ENCODE measurements at places on chromosomes 4 and X.

DNA sequence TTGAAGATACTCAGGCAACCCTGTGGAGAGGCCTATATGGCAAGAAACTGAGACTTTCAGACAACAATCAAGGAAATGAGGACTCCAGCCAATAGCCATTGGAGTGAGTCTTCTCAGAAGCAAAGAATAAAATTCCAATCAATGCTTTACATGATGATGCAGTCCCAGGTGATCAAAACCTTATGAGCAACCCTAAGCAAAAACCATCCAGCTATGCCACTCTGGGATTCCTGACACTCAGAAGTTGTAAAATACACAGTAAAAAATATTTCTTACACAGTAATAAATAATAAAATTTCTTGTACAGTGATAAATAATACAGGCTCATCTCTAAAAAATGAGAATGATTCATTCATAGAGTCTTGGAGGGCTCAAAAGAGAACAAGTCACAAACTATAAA, 150.6 kb downstream of the IL15 start:
- DNase-seq: no peak

GRCh38 chr4:174222266-174222872, 61.1 kb downstream of the FBXO8 start:
- DNase-seq: no peak

DNA sequence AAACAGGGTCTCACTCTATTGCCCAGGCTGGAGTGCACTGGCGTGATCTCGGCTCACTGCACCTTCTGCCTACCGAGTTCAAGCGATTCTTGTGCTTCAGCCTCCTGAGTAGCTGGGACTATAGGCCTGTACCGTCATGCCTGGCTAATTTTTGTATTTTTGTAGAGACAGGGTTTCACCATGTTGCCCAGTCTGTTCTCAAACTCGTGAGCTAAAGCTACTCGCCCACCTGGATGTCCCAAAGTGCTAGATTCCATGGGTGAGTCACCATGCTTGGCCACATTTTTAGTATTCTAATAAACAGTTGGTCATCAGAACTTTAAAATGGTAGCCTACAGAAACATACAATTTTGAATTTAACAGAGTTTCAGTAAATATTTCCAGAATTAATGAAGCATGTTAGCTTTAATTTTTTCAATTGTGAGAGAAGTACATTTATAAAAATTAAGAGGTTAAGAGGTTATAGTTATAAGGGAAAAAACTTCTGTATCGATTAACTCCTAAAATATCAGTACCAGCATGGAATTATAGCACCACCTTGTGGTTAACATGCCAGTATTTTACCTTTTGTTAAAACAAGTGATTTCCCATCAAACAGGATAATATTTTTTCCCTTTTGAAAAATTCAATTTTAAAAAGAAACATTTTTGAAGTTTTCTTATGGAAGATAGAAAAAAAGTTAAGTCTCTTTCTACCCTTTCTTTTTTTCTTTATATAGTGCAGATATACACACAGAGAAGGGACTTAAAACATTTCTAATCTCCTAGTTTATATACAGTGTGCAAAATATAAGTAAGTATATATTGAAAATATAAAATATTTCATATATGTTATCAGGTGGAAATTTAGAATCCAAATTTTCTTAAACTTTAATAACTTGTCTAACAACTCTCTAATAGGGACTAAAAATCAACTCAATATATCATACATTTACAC, 35.4 kb downstream of the CEP44 start:
- DNase-seq: no peak

DNA sequence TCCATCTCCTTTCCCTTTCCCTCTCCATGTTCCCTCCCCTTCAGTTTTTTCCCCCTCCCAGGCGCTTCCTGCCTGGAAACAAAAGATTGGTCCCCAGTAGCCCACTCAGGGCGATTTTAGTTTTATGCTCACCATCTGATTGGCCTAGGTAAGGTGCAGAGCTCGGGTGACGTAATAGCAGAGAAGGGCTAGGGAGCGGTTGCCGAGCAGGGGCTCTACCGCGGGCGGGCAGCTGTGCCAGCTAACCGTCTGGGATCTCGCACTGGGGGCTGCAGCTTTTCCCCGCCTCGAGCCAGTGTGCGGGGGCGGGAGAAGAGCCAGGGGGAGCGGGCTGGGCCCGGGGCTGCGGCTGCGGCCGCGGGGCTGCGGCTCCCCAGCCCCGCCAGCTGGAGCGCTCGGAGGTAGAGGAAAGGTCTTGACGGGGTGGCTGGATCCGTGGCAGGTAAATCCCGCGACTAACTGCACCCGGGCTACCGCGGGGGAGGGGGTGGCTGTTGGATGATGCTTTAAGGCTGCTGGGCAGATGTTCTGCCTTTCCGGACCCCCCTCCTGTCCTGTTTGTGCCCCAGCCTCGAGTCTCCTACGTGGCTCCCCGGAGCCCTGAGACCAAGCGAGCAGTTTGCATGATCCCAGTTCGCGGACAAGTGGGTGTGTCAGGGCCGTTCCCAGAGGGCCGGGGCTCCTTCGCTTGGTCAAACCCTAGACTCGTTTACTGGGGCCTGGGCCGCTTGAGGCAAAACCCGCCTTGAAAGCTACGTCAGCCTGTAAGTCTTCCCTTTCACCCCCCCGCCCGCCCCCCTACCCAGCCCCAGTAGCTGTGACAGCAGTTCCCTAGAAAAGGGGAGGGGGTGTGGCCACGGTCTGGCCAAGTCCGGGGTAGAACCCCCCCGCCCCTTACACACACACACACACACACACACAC, at the start of gene PAK3:
PAK3 (plus strand) TSS at position 218 of the 922 bp plus-strand sequence. CDS start 26,913 bp downstream, outside the sequence.
- DNase-seq: no peak

DNA sequence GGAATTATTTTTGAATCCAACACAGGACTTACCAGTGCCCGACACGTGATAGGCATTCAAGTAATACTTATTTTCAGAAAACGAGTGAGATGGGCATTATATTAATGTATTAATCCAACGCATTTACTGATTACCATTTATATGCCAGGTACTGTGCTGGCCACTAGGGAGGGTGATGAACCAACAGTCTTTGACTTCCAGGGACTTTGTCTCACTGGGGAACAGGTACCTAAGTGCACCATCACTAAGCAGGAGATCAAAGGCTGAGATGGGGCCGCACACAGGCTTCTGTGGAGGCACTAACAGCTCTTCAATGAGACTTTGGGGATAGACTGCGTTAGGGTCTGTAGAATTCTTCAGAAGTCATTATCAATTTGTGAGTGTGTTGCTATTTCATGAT, 5.7 kb upstream of the TADA2B start:
- DNase-seq: no peak

DNA sequence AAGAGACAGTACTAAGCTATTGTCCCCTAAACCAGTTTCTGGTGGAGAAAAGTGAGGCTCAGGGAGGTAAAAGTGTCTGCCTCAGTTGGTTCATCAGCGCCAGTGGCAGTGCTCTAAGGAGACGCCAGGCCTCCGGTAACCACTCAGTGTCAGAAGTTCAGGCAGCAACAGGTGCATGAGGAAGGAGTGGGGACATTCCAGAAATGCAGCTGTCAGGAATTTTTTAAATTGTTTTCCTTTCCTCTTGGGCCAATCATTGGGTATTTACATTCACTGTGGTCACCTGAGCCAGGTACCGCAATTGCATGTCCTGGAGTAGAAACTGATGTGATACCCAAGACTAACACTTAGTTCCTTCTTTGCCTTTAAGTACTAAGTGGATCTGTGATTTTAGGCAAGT, 40.2 kb upstream of the HS3ST1 start:
- no peak for DNase-seq

DNA sequence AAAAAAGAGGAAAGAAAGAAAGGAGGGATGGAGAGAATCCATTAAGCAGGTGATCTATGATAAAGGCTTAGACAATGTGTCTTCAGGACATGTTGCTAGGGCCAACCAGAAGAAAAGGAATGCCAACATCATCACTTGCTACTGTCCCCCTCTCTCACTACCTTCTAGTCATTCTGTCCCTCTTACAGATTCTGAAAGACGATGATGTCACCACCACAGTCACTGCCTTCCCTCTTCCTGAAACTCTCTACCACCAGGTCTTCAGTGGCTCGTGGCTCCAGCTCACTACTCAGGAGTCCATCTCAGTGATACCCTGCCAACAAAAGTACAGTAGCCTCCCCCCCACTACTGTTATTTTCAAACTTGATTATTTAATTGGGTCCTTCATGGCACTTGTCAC, 64.0 kb downstream of the KCNIP4 start:
- no peak for DNase-seq

GRCh38 chr4:42523066-42523718, 125.9 kb downstream of the SHISA3 start:
- DNase-seq: no peak

All from right lobe of liver (tissue), 6 donors.